Body of pancreas (tissue), 4 donors: ENCODE measurements at places on chromosomes 2 and 18.

DNA sequence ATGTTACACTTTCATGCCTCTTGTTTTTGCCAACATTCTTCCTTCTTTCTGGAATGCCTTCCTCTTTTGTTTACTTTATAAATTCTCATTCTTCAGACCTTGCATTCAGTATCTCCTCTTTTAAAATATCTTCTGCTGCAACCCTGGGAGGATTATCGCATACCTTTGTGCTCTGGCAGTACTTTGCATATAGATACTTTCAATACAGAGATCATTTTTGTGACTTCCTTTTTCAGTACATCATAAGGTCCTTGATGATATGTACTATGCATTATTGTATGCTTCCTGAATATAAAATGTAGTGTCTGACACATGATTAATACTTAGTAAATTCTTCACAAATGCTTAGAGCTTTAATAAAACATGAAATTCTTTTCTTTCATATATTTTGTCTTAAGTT, 538.7 kb downstream of the TRIB2 start:
- no peak for DNase-seq

DNA sequence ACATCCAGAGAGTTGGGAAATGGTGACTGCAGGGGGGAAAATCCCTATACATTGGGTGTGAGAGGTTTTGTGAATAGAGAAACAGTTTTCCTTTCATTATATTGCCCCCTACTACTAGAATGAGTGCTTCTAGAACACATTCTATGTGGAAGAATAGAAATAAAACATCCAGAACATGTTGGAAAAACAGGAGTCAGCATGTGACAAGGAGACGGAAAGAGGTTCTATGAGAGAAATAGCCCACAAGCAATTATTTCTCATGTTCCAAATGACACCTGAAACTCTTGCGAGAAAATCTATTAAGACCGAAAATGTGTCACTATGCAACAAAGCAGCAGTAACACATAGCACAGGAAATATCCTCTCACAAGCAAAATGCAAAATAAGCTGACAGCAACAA, 202.7 kb upstream of the SPOPL start:
- no peak for DNase-seq

GRCh38 chr2:132825601-132826000, 155.6 kb upstream of the LYPD1 start:
- no peak for DNase-seq

DNA sequence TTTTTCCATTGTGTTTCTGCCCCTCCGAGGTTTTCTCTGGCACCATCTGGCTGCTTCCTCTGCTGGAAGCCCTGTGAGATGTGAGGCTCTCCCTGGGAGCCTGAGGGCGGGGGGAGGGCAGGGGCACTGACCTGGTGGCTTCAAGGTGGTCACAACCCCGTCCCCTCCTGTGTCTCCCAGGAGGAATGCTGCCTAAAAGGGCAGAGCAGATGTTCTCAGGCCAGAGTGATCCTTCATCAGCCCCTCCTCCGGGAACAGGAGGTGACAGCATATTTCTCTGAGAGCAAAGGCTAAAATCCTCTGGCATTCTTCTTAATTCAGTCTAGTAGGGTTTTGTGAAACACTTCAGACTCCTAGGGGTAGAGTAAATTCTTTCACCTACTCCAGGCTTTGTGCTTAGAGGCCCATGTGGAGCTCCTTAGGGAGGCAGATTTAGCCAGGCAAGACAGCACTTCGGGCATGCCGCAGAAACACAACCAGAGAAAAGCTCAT, 18.3 kb upstream of the GREB1 start:
- DNase-seq, result no peak

- no peak for DNase-seq
Observed at GRCh38 chr2:48483506-48483905, 46.4 kb upstream of the STON1 start.

- peak; percentile 78 for DNase-seq
Observed at GRCh38 chr2:25165992-25166875, 2.1 kb downstream of the POMC start.

- no peak for DNase-seq
Observed at GRCh38 chr2:178530131-178530530, 49.9 kb downstream of the PLEKHA3 start.

GRCh38 chr2:3025984-3026383, 351.6 kb downstream of the EIPR1 start:
- DNase-seq, result no peak

DNA sequence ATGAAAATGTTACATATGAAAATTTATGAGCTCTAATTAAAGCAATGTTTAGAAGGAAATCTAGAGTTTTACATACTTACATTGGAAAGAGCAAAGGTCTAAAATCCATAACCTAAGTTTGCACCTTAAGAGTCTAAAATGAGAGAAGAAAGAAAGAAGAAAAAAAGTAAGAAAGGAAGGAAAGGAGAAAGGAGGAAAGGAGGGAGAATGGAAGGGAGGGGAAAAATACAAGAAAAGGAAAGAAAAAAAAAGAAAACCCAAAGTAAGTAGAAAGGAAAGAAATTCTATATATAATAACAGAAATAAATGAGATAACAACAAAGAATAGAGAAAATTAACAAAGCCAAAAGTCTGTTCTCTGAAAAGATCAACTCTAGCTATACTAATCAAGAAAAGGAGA, 122.6 kb downstream of the BCL2L11 start:
- no peak for DNase-seq

- no peak for DNase-seq
Observed at GRCh38 chr2:18272148-18272494, 288.3 kb downstream of the RDH14 start.

GRCh38 chr2:146321175-146321574, 1523.7 kb upstream of the ACVR2A start:
- DNase-seq, result no peak

- no peak for DNase-seq
Observed at GRCh38 chr2:188675391-188676009, 298.7 kb upstream of the COL3A1 start.

- DNase-seq, result no peak
Observed at GRCh38 chr2:217095511-217096205, 235.8 kb upstream of the TNP1 start.

- peak; percentile 39 for DNase-seq
Observed at GRCh38 chr2:25042321-25043240, 705 bp downstream of the EFR3B start.

- DNase-seq, result no peak
Observed at GRCh38 chr2:12350821-12351220, 365.9 kb upstream of the TRIB2 start.

- no peak for DNase-seq
Observed at GRCh38 chr2:207387001-207387571, 142.7 kb upstream of the CREB1 start.

DNA sequence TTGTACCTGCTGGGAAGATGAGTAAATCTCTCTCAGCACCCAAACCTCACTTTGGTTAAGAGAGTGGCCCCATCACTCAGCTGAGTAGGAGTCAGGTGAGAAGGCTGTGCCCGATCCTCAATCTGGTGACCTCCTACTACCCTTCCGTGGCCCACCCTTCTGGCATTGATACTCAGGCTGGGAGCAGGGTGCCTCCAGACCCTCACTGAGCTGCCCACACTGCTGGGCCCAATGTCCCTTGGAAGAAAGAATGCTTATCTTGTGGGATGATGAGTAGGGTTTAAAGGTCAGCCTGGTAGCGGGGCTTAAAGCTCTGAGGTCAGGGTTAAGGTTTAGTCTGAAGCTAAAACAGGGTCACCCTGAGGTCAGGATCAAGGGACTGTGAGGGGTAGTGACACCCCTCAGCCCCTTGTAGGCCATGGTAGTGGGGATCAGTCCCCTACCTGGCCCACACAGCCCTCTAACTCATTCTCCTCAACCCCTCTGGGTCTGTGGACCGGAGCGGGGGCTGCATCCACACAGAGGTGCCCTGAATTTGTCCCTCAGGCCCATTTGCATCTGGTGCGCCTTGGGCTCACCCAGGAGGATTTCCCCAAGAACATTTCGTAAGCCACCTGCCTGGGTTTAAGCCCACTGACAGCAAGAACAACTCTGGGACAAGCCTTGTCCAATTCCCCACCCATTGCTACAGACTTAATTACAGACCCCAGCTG, 123.8 kb downstream of the CYP26B1 start:
- DNase-seq, result no peak

- DNase-seq, result no peak
Observed at GRCh38 chr2:129935118-129935517, 44.3 kb upstream of the RAB6C start.

DNA sequence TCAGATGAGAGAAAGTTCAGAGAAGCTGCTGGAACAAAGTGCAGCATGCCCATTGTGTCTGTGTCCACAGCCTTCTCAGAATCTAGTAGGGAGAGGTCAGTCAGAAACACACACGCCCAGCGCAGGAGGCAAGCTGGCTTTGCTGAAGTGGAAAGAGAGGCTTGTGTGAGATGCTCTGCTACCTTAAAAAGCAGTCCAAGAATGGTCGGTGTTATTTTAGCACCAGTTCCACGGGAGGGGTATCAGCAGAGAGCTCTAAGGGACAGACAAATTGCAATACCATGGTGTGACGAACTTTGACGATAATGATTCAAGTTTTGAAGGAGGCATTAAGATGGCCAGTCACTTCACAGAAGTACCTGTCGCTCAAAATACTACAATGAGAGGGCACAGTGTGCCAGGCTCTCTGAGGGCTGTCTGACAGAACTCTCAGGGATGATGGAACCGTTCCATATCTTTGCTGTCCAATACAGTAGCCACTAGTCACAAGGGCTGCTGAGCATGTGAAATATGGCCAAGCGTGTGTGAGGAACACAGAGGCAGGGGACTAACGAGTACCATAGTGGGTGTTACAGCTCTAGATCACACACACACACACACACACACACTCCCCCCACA, 237.5 kb upstream of the TMEM200C start:
- no peak for DNase-seq

DNA sequence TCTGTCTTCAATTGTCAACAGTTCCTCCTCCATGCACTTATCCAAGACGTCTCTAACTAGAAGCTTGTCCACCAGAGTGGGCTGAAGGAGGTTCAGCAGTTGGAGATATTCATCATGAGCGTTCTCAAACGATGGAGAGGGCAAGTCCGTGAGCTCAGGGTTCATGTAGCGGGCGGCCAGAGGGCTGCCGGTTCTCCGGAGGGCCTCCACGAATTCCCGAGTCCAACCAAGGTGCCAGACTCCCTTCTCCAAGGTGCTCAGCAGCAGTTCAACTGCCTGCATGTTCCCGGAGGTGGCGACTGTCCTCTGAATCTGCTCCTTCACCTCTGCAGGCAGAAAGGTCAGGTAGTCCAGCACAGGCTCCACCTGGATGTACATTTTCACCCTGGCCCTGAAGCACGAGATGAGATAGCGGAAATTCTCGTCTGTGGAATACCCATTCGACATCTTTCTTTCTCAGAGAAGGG, 590 bp downstream of the IFIH1 start:
- peak; percentile 48 for DNase-seq

DNA sequence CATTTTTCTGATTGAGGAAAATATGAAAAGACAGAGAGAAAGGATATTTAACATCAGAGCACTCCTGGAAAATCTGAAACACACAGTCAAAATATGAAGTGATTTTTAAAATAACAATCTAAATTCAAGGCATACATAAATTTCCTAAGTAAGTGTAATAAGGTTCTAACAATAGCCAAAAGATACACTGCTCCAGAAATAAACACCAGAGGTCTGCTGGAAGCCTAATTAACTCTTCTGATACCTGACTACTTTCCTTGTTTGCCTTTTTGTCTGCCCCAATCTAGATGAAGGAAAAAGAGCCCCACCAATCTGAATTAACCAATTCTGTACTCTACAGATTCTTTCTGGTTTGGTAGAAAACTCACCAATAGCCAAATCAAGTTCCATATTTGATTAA, 87.1 kb downstream of the MEMO1 start:
- no peak for DNase-seq

GRCh38 chr2:199979398-199979797, 24.0 kb downstream of the MAIP1 start:
- DNase-seq, result no peak

- DNase-seq, result no peak
Observed at GRCh38 chr2:15725101-15725781, 133.6 kb downstream of the DDX1 start.

GRCh38 chr18:9422816-9423519, 52.3 kb upstream of the RALBP1 start:
- DNase-seq, result no peak

DNA sequence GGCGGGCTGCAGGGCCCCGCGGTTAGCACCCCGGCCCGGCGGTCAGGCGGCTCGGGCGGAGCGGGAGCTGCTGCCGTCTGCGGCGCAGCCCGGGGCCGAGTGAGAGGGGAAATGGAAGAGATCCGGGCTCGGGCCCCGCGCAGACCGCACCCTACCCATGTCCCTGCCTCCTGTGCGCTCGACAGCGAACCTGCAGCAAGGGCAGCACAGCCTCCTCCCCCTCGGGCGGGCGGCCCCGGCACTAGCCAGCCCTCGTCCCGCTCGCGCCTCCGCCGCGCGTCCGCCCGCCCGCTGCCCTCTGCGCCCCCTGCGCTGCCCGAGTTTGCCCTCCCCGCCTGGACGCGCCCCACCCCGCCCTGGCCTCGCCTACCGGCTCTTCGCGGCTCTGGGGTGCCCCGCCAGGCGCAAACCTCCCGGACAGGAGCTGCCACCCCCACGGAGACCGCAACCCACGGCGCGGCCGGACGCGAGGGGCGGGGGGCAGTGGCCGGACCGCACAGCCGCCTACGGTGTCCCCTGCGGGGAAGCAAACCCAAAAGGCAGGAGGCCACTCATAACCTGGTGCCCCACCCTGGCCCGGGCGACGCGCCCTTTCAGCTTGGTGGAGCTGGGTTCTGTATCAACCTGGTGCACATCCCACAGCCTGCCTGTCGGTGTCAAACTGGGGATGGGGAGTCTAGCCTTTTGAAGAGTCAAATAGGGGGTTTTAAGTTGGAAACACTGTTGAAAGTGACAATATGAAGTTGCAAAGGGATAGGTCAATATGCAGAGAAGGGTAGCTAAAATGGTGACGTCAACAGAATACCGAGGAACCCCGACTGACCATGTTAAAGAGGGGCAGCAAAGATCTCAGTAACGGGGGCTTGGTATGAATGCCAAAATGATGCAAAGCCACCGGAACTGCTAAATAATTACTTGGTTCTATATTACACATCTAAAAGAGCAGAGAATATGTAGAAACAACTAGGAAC, at the start of gene IHH:
Gene IHH, minus strand, starts transcription at position 101 of the 971 bp plus-strand sequence. CDS start 454 bp downstream, outside the sequence.
- no peak for DNase-seq

GRCh38 chr2:71776227-71776626, 322.9 kb downstream of the DYSF start:
- no peak for DNase-seq

GRCh38 chr2:108418416-108418815, 30.6 kb upstream of the GCC2 start:
- no peak for DNase-seq

DNA sequence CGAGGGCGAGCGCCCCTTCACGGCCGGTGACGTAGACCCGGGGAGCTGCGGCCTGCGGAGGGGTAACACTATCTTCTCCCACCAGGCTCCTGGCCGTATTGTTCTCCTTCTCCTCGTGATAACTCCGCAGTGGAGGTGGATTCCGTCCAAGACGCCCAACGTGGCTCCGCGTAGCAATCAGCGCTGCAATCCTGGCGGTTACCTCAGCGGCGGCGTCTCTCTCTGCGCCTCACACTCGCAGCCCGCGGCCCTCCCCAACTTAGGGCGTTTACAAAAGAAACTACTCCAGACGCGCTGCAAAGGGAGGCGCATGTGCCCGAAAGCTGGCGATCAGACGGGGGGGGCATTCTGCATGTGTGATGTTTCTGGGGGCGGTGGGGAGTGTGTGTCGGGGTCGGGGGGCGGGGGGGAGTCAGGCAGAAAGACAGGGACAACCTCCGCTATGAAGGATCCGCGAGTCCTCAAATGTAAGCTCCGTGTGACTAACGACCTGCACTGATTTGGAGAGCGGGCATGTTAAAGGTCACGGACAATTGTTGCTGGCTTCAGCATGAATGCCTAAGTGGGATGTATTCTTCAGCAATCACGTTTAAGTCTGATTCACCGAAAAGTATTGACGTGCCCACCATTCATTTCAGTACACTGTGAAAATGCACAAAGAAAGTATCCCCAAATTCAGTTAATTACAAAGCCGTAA, 1.3 kb upstream of the ZNF516 start:
- DNase-seq, result peak; percentile 56
